Stimulated activated CD8-positive, alpha-beta memory T cell treated with anti-CD3 and anti-CD28 coated beads, Interleukin-7, amount 100 ng/mL, for 48 hours (primary cell): ENCODE measurements at places on chromosomes 2 and 18.

DNA sequence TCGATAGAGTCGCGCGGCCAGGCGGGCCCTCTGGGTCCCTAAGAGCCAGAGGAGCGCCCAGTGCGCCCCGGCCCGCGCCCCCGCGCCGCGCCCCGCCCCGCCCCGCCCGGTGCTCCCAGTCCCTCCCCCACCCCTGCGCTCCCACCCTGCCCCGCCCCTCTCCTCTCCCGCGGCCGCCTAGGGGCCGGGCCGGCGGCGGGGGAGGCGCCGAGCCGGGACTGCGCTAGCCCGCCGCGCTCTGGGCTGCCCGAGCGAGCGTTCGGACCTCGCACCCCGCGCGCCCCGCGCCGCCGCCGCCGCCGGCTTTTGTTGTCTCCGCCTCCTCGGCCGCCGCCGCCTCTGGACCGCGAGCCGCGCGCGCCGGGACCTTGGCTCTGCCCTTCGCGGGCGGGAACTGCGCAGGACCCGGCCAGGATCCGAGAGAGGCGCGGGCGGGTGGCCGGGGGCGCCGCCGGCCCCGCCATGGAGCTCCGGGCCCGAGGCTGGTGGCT is at the start of gene GPC1:
GPC1 (plus strand) TSS at position 207 of the 491 bp plus-strand sequence; CDS start at position 463, 256 bp downstream.
- peak; percentile 37 for DNase-seq

- no peak for DNase-seq
Observed at GRCh38 chr2:148557844-148558436, 86.6 kb upstream of the EPC2 start.

DNA sequence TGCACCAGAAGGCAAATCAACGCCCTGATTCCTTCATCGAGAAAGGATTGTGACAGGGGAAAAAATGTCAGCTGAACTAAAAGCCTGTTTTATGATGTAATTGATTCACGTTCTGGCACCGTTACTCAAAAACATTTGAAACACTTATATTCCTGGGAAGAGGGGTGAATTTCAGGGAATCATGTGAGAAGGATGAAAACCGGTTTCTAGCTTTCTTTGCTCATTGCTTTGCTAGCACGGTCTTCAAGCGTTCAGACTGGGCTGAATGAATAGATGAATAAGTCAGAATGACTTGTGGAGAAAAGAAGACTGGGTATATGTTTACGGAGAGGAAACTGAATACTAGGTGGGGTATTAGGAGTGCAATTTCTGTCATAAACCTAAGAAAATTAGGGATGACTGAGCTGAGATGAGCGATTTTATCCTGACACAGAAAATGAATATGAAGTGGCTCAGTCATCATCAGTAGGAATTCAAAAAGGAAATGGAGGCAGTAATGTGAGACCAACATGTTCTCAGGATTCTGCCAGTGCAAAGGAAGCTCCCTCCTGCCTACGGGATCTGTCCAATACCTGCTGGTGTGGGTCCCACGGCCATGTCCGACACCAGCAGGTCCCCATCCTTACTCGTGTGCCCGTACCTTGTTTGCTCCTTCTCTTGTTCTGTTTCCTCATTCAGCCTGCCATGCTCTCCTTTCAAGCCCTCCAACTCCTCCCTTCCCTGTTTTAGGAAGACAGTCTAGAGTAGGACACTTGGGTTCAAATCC is 124.7 kb upstream of the ARL5A start:
- DNase-seq = no peak

DNA sequence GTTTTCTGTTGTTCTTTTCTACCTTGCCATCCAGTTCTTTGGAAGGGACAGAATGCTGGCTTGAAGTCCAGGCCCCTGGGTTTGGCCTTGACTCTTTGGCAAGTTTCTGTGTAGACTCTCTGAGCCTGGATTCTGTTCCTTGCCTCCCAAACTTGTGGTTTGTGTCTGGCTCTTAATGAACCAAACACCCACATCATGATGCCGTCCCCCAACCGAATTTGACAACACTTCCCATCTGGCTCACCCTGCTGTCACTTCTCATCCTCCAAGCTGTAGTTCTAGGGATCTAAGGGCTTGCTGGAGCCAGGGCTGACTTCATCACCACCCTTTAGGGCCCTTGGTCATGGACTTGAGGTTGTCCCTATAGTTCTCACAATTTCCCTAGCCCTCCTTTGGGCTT is 68.9 kb upstream of the CELF4 start:
- no peak for DNase-seq

DNA sequence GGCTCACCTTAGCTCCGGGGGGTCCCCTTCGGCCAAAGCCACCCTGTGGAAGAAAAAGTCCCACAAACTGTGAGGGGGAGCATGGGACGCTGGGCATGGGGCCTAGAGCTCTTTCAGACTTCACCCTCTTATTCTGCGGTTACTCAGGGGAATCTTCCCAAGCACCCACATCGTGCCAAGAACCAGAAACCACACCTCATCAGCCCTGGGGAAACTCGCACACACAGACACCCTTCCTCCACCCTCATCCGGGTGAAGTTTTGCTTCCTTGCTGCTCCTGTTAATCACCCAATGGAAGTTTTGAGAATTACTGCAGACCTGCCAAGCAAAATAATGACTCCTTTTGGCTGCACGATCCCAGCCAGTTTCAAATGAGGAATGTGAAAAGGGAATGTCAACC is 59.1 kb downstream of the COL6A3 start:
- no peak for DNase-seq

- no peak for DNase-seq
Observed at GRCh38 chr2:235553696-235554100, 59.9 kb downstream of the AGAP1 start.
